ENCODE measurements at places on chromosomes 4 and X.

DNA sequence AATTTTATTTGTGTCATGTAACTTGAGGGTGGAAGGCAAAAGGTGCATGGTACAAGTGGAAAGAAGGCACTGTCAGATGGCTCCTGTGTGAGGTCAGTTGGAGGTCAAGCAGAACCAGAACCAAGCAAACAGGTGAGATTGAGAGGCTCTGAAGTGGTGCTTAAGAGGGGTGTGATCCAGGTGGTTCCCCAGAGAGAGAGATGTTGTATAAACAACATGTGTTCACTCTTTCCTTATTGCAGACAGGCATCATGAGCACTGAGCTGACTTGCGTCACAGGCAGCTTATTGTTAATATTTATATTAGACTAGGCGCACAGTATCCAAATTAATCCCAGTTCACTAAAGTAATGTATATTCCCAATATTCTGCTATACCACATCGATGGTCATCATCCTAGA is 56.8 kb downstream of the CXCL13 start:
- no peak for DNase-seq

DNA sequence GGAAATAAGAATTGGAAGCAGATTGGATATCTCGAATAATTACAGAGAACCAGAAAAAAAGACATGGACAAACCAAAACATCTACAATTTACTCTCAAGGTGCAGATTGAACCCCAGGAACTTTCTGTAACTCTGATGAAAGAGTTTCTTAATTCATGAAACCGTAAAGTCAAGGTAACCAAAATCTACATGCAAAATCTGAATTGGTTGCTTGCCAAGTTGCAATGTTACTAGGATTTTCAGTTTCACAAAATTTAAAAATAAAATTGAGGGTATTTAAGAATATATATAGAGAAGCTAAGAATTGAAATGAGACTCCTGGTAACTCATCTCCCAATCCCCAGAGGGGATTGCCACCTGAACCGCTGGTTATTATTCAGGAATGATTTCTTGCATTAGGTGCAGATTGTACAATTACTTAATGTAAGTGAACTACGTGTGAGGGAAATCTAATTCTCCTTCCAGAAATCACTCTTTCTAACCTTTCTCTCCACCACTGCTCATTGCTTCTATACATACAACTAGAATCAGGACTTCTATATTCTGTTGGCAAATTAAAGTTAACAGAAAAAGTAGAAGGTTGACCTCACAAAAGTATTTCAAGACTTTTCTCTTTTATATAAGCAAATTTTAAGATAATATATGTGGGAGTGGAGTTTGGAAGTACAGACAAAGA is 221.5 kb upstream of the NDST4 start:
- DNase-seq: no peak

- no peak for DNase-seq
Measured at GRCh38 chr4:145179281-145179860, 1.0 kb downstream of the OTUD4 start.

DNA sequence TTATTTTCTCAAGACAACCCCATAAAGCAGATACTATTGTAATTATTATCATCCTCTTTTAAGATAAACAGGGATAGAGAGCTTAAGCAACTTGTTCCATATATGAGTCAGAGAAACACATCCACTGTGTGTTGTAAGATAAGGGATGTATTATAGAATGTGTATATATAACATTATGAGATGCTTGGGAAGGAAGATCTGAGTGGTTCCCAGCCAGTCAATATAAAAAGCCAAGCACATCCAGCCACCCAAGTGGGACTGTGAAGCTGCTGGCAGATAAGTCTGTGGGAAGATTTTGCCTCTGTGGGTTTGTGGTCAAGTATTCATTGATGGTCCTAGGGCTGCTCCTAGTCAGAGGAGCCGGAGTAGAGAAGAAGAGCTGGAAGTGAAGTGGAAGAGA is 16.5 kb upstream of the BMPR1B start:
- DNase-seq: no peak

GRCh38 chr4:181710143-181710542 is 533.1 kb upstream of the TENM3 start:
- DNase-seq: no peak

DNA sequence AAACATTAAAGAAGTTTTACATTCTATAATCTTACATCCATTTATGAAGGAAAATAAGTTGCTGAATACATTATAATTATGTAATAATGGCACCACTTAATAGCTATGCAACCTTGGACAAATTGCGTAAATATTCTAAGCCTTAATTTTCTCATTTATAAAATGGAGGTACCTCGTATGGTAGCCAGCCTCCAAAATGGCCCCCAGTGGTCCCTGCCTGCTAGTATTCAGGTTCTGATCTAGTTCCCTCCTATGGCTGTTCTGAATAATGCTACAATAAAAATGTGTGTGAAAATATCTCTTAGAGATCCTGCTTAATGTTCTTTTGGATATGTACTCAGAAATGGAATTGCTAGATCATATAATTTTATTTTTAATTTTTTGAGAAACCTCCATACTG is 11.0 kb upstream of the NKX3-2 start:
- no peak for DNase-seq

DNA sequence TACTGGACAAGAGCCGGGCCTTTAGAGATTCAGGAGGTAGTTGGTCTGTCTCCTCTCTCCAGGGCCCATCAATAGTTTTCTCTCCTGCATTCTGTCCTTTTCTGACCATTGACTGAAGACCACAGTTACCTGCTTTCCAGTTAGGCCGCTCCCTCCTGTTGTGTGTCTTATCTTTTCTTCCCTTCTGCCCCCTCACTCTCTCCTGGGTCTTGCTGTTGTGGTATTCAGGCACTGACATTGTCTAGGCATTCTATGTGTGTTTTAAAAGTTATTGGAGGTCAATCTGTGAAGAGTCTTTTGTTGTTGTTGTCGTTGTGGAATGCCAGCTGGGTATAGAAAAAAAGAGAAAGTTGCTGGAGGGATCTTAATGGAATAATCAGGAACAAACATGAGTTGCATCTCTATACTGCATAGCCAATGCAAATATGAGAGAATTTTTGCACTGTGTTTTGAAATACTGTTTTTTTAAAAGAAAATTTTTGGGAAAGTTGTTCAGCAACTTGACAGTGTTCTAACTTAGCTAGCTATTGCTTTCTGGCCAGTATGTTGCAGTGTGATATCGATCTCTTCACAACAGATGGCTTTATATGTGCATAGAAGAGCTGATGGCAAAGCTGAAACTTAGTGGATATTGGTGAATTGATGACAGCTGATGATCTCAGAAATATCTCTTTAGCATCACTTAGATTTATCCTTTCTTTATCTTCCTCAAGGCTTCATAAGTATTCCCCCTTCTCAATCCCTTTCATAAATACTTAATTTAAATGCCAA is 240.7 kb downstream of the C4orf33 start:
- DNase-seq: no peak

DNA sequence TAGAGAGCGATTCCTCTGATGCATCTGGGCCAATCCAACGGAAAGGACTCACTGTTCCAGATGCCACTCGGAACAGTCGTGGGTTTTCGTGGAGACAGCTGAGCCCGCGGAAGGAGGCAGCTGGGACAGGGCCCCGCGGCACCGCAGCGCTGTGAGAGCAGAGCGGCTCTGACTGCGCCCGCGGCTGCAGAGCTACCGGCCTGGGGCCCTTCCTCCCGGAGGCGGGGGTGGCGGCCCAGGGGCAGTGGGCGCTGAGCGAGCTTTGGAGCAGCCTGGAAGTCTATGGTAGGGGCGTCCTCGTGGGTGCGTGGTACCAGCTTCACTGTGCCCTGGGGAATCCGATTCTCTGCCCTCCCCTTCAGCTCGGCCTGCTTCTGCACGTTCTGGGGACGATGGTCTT is 24.9 kb downstream of the CLDN34 start:
- DNase-seq: no peak

- no peak for DNase-seq
Measured at GRCh38 chr4:40702137-40702799, 47.5 kb upstream of the NSUN7 start.

DNA sequence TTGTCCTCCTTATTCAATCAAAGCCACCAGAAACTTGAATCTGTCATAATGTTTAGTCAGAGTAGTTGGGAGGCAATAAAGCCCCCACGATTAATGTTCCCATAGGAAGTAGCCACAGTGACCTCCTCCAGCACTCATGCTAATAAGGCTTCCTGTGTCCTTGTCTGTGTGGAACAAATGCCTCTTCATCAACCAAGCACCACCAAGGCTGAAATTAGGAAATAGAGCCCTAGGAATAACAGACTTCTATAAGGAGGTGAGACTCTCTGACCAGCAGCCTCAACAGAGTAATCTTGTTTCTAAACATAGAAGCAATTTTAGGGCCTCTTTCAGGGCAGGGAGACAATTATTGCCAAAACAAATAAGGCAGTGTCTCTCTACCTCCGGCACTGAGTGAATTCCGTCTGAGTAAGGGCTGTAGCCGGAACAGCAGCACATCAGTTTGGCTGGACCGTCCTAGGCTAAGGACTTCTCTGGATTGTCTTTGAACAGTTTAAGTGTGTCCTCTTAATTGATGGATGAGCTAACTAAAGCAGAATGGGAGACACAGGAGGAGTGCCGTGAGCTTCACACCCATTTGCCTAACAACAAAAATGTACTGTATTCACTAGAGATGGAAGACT is 329.2 kb upstream of the HAND2 start:
- no peak for DNase-seq

DNA sequence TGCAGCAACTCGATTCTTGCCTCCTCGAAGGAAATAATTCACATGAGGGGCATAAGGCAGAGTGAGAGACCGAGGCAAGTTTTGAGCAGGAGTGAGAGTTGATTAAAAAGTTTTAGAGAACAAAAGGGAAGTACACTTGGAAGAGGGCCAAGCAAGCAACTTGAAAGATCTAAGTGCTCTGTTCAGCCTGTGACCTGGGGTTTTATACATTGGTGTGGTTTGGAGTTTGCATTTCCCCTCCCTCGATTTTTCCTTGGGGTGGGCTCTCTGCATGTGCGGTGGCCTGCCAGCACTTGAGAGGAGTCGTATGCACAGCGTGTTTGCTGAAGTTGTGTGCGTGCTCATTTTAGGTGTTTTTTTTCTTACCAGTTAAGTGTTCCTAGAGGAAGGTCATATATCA is 356.4 kb downstream of the KLHL4 start:
- DNase-seq: no peak
